Renal cortex interstitium (tissue), 15 donors: ENCODE measurements at places on chromosomes 3 and 15.

- DNase-seq = no peak
Measured at GRCh38 chr3:149382518-149382917, 5.1 kb upstream of the TM4SF1 start.

GRCh38 chr15:59140422-59141226 is 35.7 kb downstream of the CCNB2 start:
- no peak for DNase-seq

GRCh38 chr3:185082149-185082548 is 70.7 kb downstream of the C3orf70 start:
- no peak for DNase-seq

DNA sequence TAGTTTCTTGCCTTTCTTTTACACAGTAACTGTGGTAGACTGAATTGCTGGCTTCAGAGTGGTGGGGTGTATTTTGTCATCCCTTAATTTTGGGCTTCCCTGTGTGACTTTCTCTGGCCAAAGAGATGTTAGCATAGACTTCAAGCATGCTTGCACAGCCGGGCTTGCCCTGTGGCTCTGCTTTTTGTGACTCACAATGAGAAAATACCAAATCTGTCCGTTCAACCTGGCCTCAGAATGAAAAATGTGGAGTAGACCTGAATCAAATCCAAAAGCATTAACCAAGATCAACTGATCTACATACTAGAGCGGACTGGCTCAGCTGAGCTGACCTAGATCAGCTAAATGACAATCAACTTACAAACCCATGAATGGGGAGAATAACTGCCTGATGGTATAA is 51.4 kb downstream of the PLAAT1 start:
- no peak for DNase-seq

GRCh38 chr15:82697735-82698407 is 11.8 kb downstream of the AP3B2 start:
- no peak for DNase-seq

DNA sequence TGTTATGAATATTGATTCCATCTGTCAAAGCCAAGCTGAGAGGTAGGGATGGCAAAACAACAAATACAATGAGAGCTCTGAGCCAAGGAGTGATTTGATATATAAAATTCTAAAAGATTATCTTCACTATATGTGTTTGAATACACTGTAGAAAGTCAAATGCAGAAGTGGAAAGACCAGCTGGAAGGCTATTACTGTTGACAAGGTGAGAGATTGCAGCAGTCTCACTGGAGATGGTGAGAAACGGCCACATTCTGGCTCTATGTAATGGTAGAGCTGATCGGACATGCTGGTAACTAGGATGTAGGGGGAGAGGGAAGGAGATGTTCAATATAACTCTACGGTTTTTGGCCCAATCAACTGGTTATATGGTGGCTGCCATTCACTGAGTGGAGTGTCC is 434.2 kb upstream of the SUCLG2 start:
- no peak for DNase-seq

DNA sequence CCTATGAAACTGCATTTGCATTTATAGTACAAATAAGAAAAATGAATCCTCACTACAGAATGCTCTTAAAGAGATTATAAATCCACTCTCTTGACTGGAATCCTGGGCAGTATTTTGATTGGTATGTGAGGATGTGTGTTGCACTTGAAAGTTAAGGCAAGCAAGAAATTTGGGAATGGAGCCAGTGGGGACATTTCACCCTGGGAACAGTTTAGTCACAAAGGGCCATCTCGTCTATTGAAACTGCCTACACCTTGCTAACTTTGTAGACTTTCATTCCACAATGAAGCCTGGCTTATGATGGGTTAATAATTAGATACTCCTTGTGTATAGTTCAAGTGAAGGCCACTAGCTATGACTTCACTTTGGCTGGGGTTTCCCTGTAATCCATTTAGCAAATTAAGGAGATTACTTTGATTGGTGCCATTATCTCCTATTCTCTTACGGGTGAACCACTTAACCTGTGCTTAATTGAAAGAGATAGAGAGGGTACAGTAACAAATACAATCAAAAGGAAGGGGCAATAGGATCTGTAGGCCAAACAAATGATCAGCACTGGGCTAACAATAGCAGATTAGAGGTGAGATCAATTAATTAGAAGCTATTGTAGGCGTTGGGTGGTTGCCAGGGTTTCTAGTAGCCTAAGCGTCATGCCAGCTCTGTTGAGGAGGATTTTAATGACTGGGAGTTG is 146.9 kb upstream of the RARB start:
- DNase-seq = no peak

DNA sequence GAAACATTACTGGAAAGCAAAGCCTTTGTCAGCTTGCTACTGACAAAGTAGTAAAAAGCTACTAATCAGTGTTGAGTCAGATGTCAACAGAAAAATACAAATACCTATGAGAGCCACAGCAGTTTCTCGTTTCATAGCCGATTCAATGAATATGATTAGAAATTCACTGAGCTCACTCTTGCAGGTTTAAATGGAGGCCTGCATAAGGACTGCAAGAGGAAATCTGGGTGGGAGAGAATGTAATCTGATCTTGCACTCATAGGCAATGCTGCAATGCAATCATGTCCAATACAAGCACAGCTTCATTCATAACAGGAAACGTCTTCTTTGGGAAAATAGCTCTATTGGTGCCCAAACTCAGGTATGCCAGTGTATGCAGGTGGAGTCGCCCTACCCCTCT is 608.8 kb downstream of the ROBO2 start:
- DNase-seq = no peak
